ENCODE measurements at places on chromosomes 7 and 10. TPM values are rescaled to one million over a fixed set of nuclear protein-coding genes. Genes with fewer than 3 reads are reported as not detected.

Gene TMEM140
- total RNA-seq: 8.4 TPM

Gene PRRT4
- 0.36 TPM for total RNA-seq

Gene PCDH15
- not detected for total RNA-seq

Gene CALHM3
- total RNA-seq: not detected

Gene SCART1
- total RNA-seq: 2.7 TPM

Gene SPDYE2B
- not detected for total RNA-seq

Gene TBX20
- not detected for total RNA-seq

Gene ZKSCAN5
- 5.4 TPM for total RNA-seq

Gene SRRM3
- total RNA-seq: 4.8 TPM

Gene FAM180A
- total RNA-seq: 1.7 TPM

DNA sequence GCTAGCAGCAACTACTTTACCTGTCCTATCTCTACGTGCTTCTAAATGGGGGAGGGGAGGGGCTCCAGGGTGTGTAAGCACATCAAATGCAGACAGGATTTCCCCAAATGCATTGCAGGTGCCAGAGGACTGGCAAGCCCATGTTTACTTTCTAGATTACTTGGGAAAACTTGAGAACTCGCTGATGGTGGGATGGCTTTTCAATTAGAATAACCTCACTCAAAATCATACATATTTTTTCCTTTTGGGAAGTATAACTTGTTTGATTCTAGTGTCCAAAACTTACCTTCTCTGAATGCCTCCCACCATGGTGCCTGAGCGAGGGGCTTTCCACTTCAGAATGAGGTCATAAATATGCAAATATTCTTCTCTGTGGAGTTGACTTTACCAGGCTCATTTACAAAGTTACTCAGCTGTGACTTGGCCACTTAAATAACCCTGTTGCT is 191.3 kb upstream of the RHOBTB1 start:
- no peak for DNase-seq

- DNase-seq: no peak
These were observed 110.6 kb upstream of the GLI3 start for GRCh38 chr7:42347616-42348015.

DNA sequence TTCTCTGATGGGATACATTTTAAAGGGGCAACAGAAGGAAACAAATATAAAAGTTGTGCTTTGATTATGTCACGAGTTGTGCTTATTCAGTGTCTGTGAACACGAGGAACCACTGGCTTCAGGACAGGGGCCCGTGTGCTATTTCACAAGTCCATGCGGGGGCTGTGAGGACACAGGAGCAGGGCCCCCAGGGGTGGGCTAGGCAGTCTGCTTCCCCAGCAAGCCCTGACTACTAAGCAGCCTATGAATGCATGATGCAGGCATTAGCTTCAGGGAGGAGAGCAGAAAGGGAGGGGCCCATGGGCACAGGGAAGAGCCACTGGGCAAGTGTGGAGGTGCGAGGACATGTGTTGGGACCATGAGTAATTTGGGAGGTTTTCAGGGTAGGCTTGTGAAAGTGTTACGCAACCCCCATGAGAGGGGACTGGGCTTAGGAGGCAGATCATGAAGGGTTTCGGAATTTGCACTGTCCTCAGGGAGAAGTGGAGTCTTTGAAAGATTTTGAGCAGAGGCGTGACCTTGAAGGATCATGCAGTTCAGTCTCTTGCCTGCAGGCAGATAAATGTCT is 424.9 kb downstream of the CALN1 start:
- no peak for DNase-seq

- no peak for DNase-seq
These were observed 188.6 kb downstream of the ETV1 start for GRCh38 chr7:13800694-13801448.

DNA sequence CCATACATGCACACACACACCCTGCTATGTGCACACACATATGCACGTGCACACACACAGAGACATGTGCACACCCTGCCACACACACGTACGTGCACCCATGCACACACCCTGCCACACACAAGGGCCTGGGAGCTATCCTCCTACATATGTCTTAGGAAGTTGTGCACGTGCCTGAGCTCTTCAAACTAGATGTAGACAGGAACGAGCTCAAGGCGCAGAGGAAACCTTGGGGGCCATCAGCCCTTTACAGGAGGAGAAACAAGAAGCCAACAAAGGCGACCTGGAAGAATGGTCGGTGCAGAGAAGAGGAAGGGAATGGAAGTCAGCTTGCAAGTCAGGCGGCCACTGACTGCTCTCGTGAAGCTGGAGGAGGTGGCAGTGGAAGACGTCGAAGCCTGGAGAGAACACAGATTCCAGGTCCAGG is 58.7 kb downstream of the AOC1 start:
- DNase-seq: no peak

DNA sequence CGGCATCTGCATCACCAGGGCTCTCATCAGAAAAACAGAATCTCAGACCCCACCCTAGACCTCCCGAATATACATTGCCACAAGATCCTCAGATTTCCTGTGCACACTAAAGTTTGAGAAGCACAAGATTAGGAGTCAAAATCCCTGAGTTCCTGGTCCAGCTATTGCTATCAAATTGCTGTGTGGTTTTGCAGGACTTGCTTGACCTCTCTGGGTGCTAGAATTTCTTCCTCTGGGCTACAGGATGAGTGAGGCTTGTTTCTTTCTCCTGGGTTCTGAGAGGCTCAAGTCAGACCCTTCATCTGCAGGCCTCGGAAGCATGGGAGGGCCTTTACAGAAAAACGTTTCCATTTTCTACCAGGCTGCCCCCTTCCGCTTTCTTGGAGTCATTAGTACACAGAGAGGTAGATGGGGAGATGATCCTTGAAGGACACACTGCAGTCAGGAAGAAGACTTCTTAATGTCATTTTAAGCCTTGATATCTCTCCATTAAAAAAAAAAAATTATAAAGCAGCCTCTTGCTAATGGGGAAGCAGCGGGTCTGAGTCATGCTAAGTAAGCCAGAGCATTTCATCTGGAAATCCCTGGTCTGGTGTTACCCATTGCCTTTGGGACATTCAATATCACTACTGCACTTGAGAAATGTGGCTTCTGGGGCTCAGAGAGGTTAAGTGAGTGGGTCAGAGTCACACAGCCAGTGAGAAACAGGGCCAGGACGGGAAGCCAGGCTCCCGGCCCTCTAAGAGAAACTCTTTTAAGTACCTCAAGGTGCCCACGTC is 173.5 kb downstream of the KCNMA1 start:
- DNase-seq: no peak

GRCh38 chr10:49047128-49047639 is 68.1 kb downstream of the VSTM4 start:
- no peak for DNase-seq

- DNase-seq: no peak
These were observed 348.4 kb upstream of the MTPN start for GRCh38 chr7:136325578-136325977.

GRCh38 chr7:69090936-69091335 is 507.3 kb upstream of the AUTS2 start:
- no peak for DNase-seq

GRCh38 chr7:106883456-106884026 is 18.5 kb downstream of the PIK3CG start:
- DNase-seq: no peak

- DNase-seq: no peak
These were observed 8.9 kb upstream of the ACSL5 start for GRCh38 chr10:112365014-112365432.

DNA sequence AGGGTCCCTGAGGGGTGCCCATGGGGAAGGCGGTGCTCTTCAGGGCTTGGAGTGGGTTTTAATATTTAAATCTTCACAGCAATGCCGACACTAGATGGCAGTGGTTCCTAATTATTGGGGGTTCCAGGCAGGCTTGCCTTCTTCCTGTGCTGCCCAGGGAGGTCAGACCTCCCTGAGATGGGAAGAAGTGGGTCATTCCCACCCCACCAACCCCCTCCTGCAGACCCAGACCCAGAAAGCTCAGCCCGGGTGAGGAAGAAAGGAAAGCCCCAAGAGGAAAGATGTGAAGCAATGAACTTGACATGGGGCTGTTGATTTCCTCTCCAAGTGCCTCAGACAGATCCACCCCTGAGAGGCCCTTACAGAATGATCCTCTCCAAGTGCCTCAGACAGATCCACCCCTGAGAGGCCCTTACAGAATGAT is 85.1 kb upstream of the LANCL2 start:
- peak; percentile 66 for DNase-seq

- DNase-seq: no peak
These were observed 67.3 kb upstream of the UCN3 start for GRCh38 chr10:5297466-5297865.

DNA sequence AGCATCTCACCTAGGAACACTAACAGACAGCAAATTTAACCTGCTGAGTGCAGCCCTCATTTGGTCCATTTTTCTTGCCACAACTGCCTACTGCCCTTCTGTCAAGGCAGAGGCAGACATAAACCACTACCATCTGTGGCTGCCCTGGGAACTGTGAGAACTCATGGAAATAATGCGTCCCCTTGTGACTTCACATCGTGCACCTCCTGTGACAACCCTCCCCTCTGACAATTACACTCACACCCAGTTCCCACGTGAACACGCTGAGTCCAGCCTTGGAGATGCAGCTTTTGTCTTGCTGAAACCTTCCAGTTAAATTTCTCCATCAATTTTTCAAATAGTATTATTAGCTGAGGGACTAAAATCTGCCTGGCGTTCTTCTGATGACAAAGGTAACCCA is 193.1 kb upstream of the KLF14 start:
- DNase-seq: no peak

GRCh38 chr10:71014021-71014805 is 125.8 kb upstream of the PCBD1 start:
- no peak for DNase-seq

DNA sequence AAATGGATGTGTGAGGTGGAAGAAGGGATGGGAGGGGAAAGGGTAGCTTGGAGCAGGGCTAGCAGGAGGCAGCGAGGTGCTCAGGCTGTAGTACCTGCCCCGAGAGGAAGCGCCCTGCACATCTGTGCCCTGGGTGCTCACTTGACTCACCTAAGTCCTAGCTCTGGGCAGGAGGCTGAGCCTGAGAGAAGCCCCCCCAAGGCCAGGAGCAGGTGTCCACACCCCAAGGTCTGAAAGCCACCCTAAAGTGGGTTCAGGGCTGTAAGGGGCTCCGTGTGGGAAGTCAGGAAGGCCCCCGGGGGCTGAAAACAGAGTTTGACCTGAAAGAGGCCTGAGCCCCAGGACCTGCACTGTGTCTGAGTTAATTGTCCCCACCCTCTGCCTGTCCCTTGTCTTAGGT is 95.8 kb upstream of the PODXL start:
- no peak for DNase-seq

GRCh38 chr7:39042670-39043069 is 65.0 kb downstream of the POU6F2 start:
- no peak for DNase-seq

- no peak for DNase-seq
These were observed 163.9 kb upstream of the CDK1 start for GRCh38 chr10:60614363-60614762.

DNA sequence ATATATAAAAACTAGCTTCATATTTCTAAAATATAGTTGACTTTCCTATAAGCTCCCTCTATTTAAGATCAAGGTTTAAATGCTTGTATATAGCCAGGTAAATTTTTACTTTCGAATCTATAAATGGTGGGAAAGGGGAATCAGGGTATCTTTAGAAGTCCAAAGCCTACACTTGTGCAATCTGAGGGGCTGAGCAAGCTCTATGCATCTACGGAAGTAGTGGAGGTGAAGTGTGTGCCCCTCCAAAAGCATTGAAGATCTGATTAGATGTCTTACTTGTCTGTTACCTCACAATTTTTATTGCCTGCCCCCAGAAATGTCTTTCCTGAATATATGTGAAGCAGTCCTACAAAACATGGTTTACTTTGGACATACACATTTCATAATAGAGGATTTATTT is 1.6 kb downstream of the AKAP9 start:
- DNase-seq: no peak

All from ovary (tissue), 10 donors.